ENCODE measurements at places on chromosomes 6 and 20. TPM values are rescaled to one million over a fixed set of nuclear protein-coding genes. Genes with fewer than 3 reads are reported as not detected.

Gene ULBP2
- not detected for total RNA-seq

Gene TSBP1
- total RNA-seq, result not detected

Gene CPNE5
- 0.57 TPM for total RNA-seq

Gene PEDS1
- total RNA-seq, result 17.1 TPM

Gene C6orf58
- not detected for total RNA-seq

Gene RHAG
- not detected for total RNA-seq

DNA sequence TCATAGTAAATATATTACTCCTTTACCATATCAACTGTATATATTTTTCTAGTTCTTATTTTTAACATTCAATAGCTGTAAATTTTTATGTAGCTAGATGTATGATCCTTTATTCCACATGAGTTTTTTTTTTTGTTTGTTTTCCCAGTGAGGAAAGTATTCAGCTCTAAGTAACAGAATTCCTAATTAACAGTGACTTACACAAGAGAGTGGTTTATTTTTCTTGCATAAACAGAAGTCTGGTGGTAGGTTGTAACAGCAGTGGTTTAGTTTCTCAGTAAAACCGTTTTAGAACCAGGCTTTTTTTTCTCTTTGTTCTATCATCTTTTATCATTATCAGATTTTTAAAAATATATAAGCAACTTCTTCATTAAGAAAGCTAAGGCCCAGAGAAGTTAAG, 116.9 kb upstream of the FLRT3 start:
- H3K27ac ChIP-seq, result no peak overlapping the region
- DNase-seq, result no peak
- no peaks in the 10 kb centered on the region for H3K36me3 ChIP-seq
- H3K4me1 ChIP-seq, result no peaks in the 10 kb centered on the region

DNA sequence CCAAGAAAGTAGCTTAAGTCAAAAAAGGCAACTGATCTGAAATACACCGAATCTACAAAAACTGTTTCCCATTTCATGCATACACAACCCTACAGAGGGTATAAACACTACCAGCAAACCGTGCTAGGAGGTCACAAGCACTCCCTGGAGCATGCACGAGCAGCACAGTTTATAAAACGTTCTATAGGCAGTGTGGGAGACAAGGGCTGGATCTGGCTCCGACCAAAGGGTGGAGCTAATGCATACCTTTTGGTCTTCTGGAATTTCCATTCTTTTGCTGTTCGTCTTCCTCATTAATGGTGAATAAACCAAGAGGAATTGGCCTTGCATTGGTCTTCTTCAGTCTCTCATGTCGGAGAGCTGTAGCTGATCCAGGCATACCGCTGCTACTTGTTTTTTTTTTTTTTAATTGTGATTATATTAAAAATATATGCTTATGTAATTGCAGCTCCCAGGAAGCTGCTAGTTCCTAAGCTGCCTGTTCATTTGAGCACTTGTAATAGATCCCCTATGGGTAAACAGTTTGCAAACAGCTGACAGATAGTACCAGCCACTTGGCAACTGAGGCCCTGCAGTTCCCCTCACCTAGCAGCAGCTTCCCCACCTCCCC, 24.5 kb downstream of the MAP7 start:
- no peak overlapping the region for H3K27ac ChIP-seq
- no peak for DNase-seq
- H3K27me3 ChIP-seq, result peaks cover 6% of the 10 kb centered on the region

- H3K27me3 ChIP-seq, result no peaks in the 10 kb centered on the region
- H3K36me3 ChIP-seq, result no peaks in the 10 kb centered on the region
- H3K27ac ChIP-seq, result no peak overlapping the region
- no peak for DNase-seq
- H3K4me3 ChIP-seq, result no peak overlapping the region
- peaks cover 12% of the 10 kb centered on the region for H3K4me1 ChIP-seq
Measured at GRCh38 chr20:53769041-53769440, 175.4 kb upstream of the ZNF217 start.

GRCh38 chr6:135782546-135782945, 69.0 kb upstream of the PDE7B start:
- no peak overlapping the region for H3K4me3 ChIP-seq
- no peak overlapping the region for H3K27ac ChIP-seq
- H3K4me1 ChIP-seq, result no peaks in the 10 kb centered on the region
- DNase-seq, result no peak
- H3K36me3 ChIP-seq, result no peaks in the 10 kb centered on the region
- no peaks in the 10 kb centered on the region for H3K27me3 ChIP-seq

DNA sequence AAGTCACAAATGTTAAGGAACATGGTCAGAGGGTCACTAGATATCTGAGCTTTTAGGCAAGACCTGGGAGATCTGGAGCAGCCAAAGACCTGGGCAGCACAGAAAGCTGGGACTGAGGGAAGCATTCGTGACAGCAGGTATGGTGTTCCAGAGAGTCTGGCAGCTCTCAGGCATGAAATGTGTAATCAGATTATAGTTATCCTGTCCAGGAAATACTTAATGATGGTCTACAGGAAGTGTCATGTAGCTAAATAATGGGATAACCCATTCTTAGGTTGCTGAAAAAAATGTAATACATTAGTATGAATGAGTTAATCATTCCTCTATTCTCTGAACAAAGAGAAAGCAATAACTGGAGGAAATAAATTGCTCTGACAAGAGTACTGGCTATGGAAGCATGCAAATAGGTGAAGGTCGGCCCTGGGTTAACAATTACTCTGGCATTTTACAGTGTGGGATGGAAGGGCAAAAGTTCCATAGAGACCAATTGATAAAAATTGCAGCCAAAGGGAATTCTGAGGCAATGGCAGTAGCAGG, 740.5 kb downstream of the CBLN4 start:
- no peaks in the 10 kb centered on the region for H3K36me3 ChIP-seq
- no peak overlapping the region for H3K4me3 ChIP-seq
- no peak overlapping the region for H3K27ac ChIP-seq
- H3K27me3 ChIP-seq, result no peaks in the 10 kb centered on the region

DNA sequence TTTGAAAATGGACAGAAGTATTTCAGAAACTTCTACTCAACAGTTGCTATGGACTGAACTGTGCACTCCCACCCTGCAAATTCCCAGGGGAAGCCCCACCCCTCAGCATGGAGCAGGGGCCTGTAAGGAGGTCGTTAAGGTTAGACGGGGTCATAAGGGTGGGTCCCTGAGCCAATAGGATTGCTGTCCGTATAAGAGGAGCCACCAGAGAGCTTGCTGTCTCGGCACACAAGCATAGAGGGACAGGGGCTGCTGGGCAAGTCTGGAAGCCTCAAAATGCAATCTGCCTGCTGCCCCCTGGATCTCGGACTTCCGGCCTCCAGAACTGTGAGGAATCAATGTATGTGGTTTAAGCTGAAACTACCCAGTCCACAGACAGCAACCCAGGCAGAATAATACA, 37.4 kb upstream of the AFDN start:
- no peaks in the 10 kb centered on the region for H3K36me3 ChIP-seq
- DNase-seq, result no peak

DNA sequence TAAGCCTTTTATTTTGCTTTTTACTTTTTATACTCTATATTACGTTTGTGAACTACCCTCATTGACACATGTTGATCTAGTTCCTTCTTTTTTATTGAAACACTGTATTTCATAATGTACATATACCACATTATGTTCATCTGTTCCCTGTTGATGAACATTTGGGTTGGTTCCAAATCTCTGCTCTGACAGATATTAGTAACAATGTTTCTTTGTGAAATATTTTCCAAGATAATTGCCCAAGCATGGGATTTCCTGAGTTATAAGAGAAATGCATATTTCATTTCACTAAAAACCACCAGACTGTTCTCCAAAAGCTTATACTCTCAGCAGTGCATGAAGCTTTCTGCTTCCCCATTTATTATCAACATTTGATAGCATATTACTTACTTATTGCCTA, 44.2 kb upstream of the TNFRSF21 start:
- no peak overlapping the region for H3K4me3 ChIP-seq
- H3K27me3 ChIP-seq, result peaks cover 2% of the 10 kb centered on the region
- DNase-seq, result no peak

GRCh38 chr6:87803791-87804190, 101.8 kb upstream of the AKIRIN2 start:
- no peak overlapping the region for H3K27ac ChIP-seq
- peaks cover 5% of the 10 kb centered on the region for H3K27me3 ChIP-seq
- DNase-seq, result no peak
- H3K4me1 ChIP-seq, result peaks cover 27% of the 10 kb centered on the region
- no peak overlapping the region for H3K4me3 ChIP-seq

- H3K27me3 ChIP-seq, result no peaks in the 10 kb centered on the region
- H3K4me1 ChIP-seq, result peaks cover 46% of the 10 kb centered on the region
- H3K4me3 ChIP-seq, result no peak overlapping the region
- DNase-seq, result peak; percentile 76
- H3K27ac ChIP-seq, result peak overlapping the region; percentile 87
- peaks cover 6% of the 10 kb centered on the region for H3K36me3 ChIP-seq
Measured at GRCh38 chr20:62382306-62383198, 4.4 kb upstream of the RPS21 start.

DNA sequence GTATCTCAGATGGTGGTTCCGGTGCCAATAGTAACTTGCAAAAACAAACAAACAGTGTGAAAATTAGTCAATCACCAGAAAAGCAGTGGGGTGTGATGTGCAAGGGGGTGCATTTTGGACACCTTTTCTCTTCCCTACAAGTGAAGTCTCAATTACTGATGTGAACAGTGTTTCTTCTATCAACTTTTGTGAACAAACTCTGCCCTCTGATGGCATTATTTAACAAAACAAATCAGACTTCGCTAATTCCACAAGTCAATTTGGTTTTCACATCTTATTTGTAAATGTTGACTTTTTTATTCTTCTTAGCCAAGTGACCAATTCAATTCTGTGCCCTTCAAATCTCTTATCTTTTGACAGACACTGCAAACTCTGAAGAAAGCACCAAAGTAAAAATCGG, 212.2 kb downstream of the UST start:
- no peak overlapping the region for H3K4me3 ChIP-seq
- H3K27me3 ChIP-seq, result no peaks in the 10 kb centered on the region
- no peaks in the 10 kb centered on the region for H3K36me3 ChIP-seq

GRCh38 chr20:61935926-61936700, 129.6 kb downstream of the TAF4 start:
- no peak overlapping the region for H3K27ac ChIP-seq
- H3K36me3 ChIP-seq, result no peaks in the 10 kb centered on the region

DNA sequence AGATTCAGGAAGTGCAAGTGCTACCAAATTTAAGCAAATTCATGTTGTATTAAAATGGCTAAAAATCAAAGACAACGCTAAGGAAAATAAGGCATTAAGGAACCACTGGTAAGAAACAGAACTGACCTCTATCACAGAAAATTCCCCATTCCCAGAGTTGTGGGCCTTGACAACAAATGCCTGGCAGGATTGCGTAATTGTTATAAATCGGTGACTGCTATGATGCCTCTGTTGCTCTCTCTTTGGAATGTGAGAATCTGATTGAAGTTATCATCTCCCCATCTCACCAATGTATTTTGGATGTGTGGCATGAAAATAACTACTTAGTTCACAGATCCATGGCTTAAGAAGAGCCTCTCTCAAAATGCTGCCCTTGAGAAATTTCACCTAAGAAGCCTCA, 257.3 kb downstream of the OGFRL1 start:
- no peak for DNase-seq
- H3K4me3 ChIP-seq, result no peak overlapping the region
- no peak overlapping the region for H3K27ac ChIP-seq
- no peaks in the 10 kb centered on the region for H3K36me3 ChIP-seq
- peaks cover 1% of the 10 kb centered on the region for H3K27me3 ChIP-seq

- peaks cover 11% of the 10 kb centered on the region for H3K27me3 ChIP-seq
- H3K36me3 ChIP-seq, result no peaks in the 10 kb centered on the region
- H3K4me1 ChIP-seq, result no peaks in the 10 kb centered on the region
- no peak for DNase-seq
- H3K27ac ChIP-seq, result no peak overlapping the region
Measured at GRCh38 chr20:54131675-54132611, 41.8 kb downstream of the CYP24A1 start.

DNA sequence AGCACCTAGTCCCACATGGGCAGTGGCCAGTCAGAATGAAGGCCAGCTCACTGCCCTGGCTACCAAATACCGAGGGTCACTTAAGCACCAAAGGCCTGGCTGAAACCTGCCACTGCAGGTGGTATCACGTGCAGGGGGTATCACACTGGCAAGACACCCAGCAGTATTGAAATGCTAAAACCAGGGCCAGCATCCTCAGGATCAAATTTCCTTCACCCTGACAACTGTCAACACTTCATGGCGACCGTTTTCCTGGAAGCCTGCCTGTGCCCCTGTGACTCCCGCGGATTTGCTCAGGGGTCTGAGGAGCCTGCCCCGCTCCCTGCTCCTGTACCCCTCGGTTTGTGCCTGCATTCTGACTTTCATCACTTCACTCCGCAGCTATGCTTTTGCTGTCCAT, 151.1 kb downstream of the TTLL2 start:
- H3K27me3 ChIP-seq, result peaks cover 28% of the 10 kb centered on the region
- DNase-seq, result no peak
- H3K4me1 ChIP-seq, result peaks cover 5% of the 10 kb centered on the region
- no peak overlapping the region for H3K27ac ChIP-seq
- H3K36me3 ChIP-seq, result no peaks in the 10 kb centered on the region

DNA sequence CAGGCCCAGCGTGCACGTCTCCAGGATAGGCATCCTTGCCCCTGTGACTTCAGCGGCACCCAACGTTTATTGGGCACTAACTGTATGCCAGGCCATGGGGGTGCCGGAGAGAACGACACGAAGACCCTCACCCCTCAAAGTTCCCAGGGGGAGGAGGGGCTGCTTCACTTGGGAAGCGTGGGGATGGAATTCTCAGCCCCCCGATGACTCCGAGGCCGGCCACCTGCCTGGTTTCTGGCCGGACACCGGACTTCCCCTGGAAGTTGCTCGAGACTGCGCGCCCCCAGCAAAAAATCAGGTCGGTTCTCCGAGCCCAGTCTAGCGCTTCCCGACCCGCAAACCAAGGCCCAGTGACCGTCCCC, 275 bp upstream of the MAVS start:
- peaks cover 28% of the 10 kb centered on the region for H3K4me1 ChIP-seq
- no peaks in the 10 kb centered on the region for H3K36me3 ChIP-seq
- H3K27me3 ChIP-seq, result no peaks in the 10 kb centered on the region
- peak overlapping the region; percentile 85 for H3K27ac ChIP-seq
- peak overlapping the region; percentile 89 for H3K4me3 ChIP-seq

DNA sequence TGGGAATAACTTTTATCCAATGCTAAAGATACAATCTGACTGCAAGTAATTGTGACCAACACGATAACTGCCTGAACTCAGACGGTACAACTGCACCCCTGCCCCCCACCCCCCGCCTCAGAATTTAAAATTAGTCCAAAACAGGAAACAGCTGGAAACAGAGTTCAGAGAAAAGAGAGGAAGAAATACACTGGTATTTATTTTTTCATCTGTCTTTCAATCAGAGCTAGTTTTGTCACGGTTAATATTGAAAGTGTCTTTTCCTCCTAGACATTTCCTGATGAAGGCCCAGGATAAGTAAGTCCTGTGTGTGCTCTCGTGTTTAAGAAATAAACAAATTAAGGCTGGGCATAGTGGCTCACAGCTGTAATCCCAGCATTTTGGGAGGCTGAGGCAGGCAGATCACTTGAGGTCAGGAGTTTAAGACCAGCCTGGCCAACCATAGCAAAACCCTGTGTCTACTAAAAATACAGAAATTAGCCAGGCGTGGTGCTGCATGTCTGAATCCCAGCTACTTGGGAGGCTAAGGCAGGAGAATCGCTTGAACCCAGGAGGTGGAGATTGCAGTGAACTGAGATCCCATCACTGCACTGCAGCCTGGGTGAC, 21.5 kb downstream of the ACSS1 start:
- H3K36me3 ChIP-seq, result no peaks in the 10 kb centered on the region
- H3K27me3 ChIP-seq, result no peaks in the 10 kb centered on the region
- peaks cover 66% of the 10 kb centered on the region for H3K4me1 ChIP-seq
- H3K27ac ChIP-seq, result peak overlapping the region; percentile 93
- no peak for DNase-seq

GRCh38 chr6:113564371-113565171, 292.6 kb upstream of the MARCKS start:
- H3K4me1 ChIP-seq, result no peaks in the 10 kb centered on the region
- no peaks in the 10 kb centered on the region for H3K36me3 ChIP-seq
- no peak overlapping the region for H3K4me3 ChIP-seq
- no peak overlapping the region for H3K27ac ChIP-seq
